Large intestine (tissue), 12 donors: ENCODE measurements at places on chromosomes 5 and 9. TPM values are rescaled to one million over a fixed set of nuclear protein-coding genes. Genes with fewer than 3 reads are reported as not detected.

The C6 gene
- 39.4 TPM for polyA plus RNA-seq

The ITK gene
- polyA plus RNA-seq: 1.5 TPM

GRCh38 chr5:74638970-74639806 is 1.3 kb downstream of the ENC1 start:
- DNase-seq: no peak

- no peak for DNase-seq
Measured at GRCh38 chr5:16179511-16179935, at the start of gene MARCHF11. TSS of gene MARCHF11 (minus strand) at chr5:16179791. CDS start at chr5:16179575, 216 bp downstream.

DNA sequence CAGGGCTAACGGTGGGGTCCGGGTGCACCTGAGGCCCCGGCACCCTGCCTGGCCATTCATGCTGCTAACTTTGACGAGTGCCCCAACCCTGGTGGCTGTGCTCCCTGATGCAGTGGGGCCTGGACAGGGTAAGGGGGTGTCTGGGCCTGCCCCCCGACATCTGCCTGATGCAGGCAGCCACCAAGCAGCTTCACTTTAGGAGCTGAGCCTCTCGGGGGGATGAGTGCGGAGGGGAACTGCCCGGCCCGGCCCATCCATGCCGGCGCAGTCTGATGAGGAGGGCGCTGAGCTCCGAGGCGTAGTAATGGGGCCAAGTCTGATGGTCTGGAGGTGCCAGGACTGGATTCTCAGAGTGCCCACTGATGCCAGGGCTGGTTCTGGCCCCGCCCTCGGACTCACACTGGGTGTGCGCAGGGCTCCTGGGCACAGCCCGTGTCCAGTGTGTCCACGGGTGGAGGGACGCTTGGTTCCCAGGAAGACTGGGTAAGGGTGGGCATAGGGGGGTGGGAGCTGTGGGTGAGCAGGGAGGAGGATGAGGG is 16.5 kb downstream of the DNLZ start:
- no peak for DNase-seq

DNA sequence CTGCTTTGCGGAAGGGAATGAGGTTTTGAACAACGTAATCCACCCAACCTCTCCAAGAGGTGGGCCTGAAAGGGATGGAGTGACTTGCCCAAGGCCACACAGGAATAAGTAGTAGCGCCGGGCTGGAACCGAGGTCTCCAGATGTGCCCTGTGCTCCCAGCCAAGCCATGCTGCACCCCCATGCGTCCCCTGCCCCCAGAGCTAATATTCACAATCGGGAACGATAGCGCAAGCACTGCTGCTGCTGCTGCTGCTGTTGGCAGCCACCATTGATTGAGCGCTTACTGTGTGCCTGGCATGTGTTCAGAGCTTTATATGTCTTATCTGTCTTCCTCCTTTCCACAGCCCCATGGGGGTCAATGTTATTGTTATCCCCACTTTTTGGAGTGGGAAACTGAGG is 43.9 kb downstream of the AMBP start:
- DNase-seq: no peak

- no peak for DNase-seq
Measured at GRCh38 chr9:38109601-38110000, 40.6 kb upstream of the SHB start.

DNA sequence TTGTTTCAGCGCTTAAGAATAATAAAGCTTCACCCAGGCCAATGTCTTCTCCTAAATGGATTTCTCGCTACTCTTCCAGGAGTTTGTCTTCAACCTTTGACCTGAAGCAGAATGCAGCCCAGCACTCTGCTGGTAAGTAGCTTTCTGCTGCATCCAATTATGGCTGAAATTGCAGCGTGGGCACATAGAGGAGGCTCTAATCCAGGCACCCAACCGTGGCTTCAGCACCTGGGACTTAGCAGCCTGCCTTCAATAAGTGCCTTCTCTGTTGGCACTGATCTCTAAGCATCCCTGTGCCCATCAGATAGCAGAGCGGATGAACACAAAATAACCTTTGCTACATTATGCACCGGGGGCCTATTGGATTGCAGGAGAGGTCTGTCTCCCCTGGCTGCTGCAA is 105.2 kb downstream of the TRIM32 start:
- no peak for DNase-seq

GRCh38 chr5:111383288-111383970 is 128.9 kb downstream of the STARD4 start:
- DNase-seq: no peak

DNA sequence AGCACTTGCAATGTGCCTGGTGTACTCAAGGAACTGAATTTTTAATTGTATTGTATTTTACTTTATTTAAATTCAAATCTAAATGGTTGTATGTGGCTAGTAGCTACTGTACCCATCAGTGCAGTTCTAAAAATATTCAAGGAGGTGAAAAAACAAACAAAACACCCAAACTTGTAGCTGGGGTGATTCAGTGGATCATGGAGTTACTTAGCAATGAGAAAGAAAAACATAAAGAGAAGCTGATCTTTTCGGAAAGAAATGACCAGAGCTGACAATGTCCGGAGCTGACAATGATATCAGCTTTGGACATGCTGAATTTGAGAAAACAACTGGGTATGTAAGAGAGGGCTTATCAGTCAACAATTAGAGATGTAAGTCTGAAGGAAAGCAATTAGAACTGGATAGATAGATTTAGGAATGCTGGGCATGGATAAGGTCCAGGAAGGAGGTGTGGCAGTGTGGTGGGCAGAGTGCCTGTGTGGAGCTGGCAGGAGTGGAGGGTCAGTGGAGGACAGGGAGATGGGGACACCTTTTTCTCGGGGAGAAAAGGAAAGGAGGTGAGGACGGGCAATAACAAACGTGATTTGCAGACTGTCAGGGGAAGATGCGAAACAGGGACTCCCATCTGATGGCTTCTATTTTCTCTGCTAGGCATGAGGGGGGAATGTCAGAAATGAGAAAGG is 113.2 kb downstream of the DCP2 start:
- no peak for DNase-seq

GRCh38 chr5:21654556-21654955 is 1198.6 kb downstream of the CDH12 start:
- no peak for DNase-seq
